ENCODE measurements at places on chromosomes 11 and 22.

- DNase-seq = no peak
These were observed 9.6 kb downstream of the GDPD5 start for GRCh38 chr11:75516140-75516539.

DNA sequence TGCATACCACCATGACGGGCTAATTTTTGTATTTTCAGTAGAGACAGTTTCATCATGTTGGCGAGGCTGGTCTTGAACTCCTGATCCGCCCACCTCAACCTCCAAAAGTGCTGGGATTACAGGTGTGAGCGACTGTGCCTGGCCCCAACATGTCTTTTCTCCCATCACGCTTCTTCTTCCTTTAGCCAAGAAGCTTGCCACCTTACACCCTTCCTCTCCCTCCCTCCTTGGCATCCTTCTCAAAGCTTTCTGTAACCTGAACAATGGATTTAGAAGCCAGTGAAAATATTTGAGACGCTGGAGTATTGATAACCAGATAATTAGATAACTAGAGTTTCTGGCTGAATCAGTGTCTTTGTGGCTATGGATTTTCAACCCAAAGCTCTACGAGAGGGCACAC lies 11.3 kb upstream of the NNMT start:
- no peak for DNase-seq

GRCh38 chr22:19043121-19044085 lies 78.8 kb downstream of the DGCR2 start:
- DNase-seq = no peak

DNA sequence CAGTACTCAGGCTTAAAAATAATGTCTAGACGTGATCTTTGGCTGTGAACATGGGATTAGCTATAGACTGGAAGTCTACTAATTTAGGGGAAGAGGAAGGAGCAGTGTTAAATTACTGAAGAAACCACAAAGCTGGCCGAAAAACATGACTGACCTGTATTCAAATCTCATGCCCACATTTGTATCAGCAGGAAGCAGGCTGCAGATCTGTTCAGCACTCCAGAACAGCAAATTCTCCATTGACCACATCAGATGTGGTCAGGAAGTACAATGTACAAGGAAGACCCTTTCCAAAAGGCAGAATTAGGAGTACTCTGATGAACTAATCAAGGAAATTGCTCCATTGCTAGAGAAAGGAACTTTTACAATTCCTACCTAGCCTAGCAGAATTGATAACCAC lies 31.7 kb downstream of the DCDC1 start:
- no peak for DNase-seq

DNA sequence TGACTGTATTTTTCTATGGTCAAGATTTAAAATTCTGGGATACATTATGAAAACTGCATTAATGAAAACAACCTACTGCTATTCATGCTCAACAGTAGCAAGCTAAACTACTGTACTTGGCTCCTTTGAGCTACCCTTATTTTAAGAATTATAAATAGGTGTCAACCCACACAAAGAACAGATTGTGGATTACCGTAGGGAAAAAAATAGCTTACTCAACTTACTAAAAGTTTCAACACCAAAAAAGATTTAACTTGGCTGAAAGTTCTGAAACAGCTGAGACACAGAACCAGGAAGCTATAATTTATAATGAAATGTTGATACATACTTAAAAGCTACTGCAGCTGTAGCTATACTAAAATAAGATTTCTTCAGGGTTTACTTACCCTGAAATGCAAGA lies 10.1 kb downstream of the LIN7C start:
- no peak for DNase-seq

DNA sequence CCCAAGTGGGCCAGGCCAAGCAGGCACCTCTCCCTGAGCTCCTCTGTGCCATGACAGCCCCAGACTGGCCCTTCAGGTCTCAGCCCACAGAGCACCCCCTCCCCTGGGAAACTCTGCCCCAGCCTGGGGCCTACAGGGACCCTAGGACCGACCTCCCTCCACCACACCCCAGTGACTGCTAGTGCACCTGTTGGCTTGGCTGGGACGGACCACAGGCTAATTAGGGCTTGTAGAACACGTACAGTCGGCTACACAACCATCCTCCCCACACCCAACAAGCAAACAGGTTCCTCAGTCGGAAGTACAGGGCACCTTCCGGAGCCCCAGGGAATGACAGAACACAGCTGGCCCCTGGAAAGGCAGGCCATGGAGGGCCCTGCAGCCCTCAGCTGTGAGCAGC lies 4.3 kb downstream of the SBF1 start:
- no peak for DNase-seq

GRCh38 chr11:128567130-128567529 lies 20.2 kb downstream of the ETS1 start:
- no peak for DNase-seq

- no peak for DNase-seq
These were observed 134.1 kb downstream of the ARHGAP42 start for GRCh38 chr11:100821198-100821597.
